ENCODE measurements at places on chromosomes 12 and 14. TPM values are rescaled to one million over a fixed set of nuclear protein-coding genes. Genes with fewer than 3 reads are reported as not detected.

The LYZ gene
- not detected for total RNA-seq

The LRRC10 gene
- total RNA-seq = not detected

The RAD51AP1 gene
- 23.4 TPM for total RNA-seq

The CRIP1 gene
- 8.1 TPM for total RNA-seq

The MYH7 gene
- not detected for total RNA-seq

The ADAM21 gene
- not detected for total RNA-seq

The TEAD4 gene
- 46.0 TPM for total RNA-seq

The CPNE6 gene
- total RNA-seq = not detected

The OTUB2 gene
- 1.1 TPM for total RNA-seq

The HSPB8 gene
- total RNA-seq = 10.8 TPM

The STAB2 gene
- not detected for total RNA-seq

The FICD gene
- total RNA-seq = 6.1 TPM

The DAO gene
- not detected for total RNA-seq

The COX8C gene
- total RNA-seq = not detected

The ETFBKMT gene
- 2.4 TPM for total RNA-seq

The SETD1B gene
- 28.1 TPM for total RNA-seq

The RAD9B gene
- not detected for total RNA-seq

The PIK3C2G gene
- total RNA-seq = not detected

The EAPP gene
- total RNA-seq = 22.2 TPM

The PPP2R5C gene
- total RNA-seq = 83.6 TPM

The GPR65 gene
- 0.07 TPM for total RNA-seq

The TOMM20L gene
- not detected for total RNA-seq

The AKAP6 gene
- total RNA-seq = 0.88 TPM

The KIF21A gene
- total RNA-seq = 10.1 TPM

All from endothelial cell of umbilical vein (primary cell).